ENCODE measurements at places on chromosomes 3 and 15.

DNA sequence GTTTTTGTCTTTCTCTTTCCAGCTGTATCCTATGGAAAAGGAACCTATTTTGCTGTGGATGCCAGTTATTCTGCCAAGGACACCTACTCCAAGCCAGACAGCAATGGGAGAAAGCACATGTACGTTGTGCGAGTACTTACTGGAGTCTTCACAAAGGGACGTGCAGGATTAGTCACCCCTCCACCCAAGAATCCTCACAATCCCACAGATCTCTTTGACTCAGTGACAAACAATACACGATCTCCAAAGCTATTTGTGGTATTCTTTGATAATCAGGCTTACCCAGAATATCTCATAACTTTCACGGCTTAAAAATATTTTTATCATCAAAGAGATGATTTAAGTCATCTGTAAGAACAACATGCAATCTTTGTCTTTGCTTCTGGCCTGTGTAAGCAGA is 44.9 kb upstream of the PARP14 start:
- no peak for DNase-seq

GRCh38 chr3:45106874-45107273 is 39.3 kb downstream of the CDCP1 start:
- no peak for DNase-seq

DNA sequence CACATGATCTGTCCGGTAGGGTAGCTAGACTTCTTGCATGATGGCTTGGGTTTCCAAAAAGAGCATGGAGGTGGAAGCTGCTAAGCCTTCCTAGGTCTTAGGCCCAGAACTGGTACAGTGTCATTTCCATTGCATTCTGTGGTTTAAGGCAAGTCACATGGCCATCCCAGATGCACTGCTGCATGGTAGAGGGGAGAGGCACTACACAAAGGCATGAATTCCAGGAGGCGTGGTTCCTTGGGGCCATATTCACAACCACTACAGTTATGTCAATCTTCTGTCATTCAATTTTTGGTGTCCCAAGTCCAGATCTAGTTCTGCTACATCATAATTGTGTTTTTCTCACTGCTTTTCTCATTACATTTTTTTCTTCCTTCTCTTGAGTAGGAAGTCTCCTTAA is 122.2 kb upstream of the CHRM5 start:
- no peak for DNase-seq

DNA sequence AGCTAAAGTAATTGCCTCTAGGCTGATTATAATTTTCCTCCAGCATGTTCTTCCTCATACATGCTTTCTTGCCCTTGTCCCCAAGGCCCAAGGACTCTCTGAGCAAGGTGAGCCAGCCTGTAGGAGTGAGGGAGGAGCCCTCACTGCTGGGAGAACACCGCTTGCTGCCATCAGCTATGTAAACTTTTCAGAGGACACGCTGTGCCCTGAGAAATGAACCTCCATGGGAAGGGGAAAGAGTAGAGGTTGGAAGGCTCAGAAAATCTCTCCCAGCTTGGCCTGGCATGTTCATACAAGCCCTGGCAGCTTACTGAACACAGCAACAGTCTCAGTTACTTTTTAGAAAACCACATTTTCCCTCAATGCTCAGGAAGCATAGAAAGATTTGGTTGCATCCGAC is 103.0 kb upstream of the SLC24A5 start:
- no peak for DNase-seq

- peak; percentile 60 for DNase-seq
These were observed 130.6 kb upstream of the FHIT start for GRCh38 chr3:61381745-61382392.

- DNase-seq = no peak
These were observed 12.4 kb downstream of the PCCB start for GRCh38 chr3:136262559-136262958.

- DNase-seq = no peak
These were observed 226.5 kb downstream of the NLGN1 start for GRCh38 chr3:173624086-173624485.

DNA sequence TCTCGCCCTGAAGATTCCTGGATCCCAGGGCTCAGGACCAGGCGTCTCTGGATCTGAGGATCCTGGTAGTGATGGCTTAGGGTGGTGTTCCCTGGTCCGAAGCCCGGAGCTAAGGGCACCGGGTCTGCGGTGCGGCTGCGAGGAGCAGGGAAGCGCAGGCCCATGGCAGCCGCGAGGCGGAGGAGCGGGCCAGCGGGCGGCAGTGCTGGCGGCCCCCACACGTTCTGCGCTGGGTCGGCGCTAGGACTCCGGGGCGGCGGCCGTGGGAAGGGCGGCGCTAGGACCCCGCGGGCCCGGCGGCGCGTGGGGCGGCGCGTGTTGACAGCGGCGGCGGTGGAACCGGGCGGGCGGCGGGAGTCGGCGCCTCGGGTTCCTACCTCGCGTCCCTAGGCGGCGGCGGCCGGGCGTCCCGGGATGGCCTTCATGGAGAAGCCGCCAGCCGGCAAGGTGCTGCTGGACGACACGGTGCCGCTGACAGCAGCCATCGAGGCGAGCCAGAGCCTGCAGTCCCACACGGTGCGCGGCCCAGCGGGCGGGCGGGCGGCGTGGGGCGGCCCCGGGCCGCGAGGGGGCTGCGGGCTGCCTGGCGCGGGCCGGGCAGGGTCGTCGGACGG is at the start of gene PXK:
PXK (plus strand) TSS at position 318 of the 614 bp plus-strand sequence; CDS start at position 415, 97 bp downstream.
- peak; percentile 81 for DNase-seq
